Cerebellar nuclear complex (tissue), 1 donor: ENCODE measurements at places on chromosomes 12 and 14.

GRCh38 chr12:1956716-1957115, 38.3 kb upstream of the CACNA2D4 start:
- DNase-seq: no peak

DNA sequence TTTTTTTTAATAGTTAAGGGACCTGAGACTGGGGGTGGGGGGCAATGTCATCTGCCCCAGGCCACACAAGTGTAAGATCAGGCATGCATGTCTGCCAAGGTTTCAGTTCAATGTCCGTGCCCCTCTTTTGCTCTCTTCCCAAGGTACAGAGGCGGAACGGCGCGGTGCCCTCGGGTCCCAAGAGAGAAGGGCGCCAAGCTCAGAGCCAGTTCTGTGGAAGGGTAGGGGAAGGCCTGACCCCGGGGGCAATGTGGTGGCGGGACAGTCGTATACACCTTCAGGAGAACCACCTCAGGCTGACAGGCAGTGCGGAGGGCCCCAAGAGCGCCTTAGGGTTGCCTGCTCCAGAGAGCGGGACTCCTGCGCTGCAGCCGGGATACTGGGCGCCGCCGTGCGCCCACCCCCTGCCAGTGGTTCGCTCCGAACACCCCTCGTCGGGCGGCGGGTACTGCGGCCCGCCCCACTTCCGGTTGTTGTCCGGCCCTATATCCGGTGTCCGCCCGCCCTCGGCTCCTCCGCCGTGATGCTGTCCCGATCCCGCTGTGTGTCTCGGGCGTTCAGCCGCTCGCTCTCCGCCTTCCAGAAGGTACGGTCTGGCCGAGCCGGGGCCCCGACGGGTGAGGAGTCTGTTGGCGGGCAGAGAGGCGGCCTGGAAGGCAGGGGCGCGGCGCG, at the start of gene DLST:
TSS of gene DLST (plus strand) at position 486 of the 672 bp plus-strand sequence. CDS start at position 524, 38 bp downstream.
- DNase-seq: no peak

DNA sequence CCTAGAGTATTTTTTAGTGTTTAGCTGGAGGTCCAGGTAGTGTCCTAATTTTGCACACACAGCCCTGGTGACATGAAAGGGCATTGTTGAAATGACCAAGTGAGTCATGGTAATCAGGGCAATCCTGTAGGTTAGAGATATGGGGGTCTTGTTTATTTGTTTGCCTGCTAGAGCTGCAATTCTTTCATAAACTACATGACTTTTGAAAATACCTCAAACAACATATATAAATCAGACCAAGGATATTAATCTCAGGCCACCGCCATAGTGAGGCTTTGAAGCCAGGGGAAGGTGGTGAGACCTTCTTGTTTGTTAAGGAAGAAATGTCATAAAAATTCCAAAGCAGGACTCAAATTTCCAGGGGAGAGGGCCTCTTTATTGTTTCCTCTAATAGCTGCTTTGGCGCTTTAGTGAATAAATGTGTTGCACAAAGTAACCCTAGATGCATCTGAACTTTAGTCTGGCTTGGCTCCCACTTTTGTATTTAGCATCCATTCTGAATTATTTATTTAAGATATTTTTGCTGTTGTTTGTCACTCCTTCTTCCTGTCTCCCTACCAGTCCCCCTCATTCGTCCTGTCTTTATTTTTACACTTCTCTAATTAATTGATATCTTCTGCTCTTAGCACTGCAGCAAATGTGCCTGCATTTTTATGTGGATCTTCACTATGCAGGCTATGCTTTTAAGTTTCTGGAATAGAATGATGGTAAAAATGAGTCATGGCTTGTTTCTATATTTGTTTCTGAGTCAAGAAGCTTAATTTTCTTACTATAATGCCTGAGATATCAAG, 430.3 kb downstream of the RAD51B start:
- DNase-seq: no peak

GRCh38 chr12:70831543-70831942, 89.0 kb downstream of the PTPRR start:
- peak; percentile 77 for DNase-seq

DNA sequence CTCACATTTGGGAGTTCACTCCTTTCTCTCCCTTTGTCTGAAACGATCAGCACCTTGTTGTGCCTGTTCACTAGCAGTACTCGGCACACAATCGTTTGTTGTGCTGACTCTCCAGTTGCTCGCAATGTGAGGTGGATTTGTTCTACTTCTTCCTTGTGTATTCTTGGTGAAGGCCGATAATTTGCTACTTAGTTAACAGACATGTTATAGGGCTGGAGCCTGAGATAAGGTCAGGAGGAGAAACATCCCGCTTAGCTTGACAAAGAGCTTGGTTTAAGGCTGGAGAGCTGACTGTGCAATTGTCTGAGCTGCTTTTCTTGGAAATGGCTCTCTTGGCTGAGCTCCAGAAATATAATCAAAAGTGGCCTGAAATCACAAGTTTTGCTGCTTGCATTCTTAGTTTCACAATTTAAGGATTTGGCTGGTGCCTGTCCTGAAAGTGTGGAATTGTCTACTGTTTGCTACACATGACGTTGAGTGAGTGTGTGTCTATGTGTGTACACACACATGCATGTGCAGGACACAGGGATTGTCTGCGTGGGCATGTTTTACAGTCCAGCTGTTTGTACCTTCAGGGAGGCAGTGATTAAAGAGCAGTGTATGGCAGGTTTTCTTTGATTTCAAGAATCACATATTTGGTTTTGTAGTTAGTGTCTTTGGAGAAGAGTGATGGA, 77.7 kb downstream of the ARF6 start:
- DNase-seq: no peak

GRCh38 chr12:73225371-73225937, 953.3 kb downstream of the TRHDE start:
- no peak for DNase-seq

GRCh38 chr14:90388437-90388836, 8.4 kb upstream of the CALM1 start:
- no peak for DNase-seq

- no peak for DNase-seq
These were observed 86.6 kb downstream of the FOXN3 start for GRCh38 chr14:89330236-89331002.

GRCh38 chr12:42508913-42509460, 80.6 kb downstream of the PRICKLE1 start:
- DNase-seq: no peak

GRCh38 chr12:3630111-3630510, 122.8 kb downstream of the CRACR2A start:
- DNase-seq: no peak

DNA sequence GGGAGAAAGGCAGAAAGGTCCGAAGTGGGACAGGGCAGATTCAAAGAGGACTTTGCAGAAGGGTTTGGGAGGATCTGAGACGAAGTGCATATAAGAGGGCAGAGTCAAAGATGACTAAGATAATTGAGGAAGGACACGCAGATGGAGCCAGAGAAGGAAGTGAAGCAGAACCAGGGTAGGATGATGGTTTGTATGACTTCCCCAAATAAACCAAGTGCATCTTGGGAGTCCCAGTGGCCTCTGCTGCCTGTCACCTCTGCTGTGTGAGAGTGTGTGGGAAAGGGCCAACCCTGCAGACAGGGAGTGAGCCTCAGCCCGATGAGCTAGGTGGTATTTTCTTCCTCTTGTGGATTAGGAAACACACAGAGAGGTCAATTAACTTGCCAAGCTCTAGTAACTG, 36.8 kb downstream of the FLVCR2 start:
- no peak for DNase-seq

DNA sequence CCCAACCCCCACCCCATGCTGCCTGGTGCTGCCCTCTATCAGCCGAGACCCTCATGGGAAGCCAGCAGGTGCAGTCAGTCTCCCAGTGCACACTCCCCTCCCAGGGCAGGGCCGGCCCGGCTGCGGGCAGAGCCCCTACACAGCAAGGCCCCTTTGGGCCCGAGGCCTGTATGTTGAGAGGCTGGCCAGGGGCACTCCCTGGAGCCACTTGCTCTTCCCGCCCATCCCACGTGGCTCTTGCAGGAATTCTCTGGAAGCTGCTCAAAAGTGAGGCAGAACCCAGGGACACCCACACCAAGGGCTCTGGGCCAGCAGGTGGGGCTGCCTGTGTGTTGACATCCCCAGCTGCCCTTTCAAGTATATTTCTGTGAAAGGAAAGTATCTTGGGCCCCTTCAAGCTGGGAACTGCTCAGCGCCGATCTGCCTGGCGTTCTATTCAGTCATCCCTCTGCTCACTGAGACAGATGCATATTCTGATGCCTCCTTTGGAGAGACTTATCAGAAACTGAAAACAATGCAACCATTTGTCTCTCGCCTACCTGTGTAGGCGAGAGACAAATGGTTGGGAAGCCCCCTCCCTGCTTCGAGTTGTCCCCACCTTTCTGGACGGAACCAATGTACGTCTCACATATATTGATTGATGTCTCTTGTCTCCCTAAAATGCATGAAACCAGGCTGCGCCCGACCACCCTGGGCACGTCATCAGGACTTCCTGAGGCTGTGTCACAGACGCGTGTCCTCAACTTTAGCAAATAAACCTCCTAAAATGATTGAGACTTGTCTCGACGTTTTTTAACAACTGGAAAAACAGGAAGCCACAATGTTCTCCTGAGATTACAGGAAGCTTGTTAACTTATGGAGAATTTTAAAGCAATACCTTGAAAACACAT, 6.0 kb downstream of the GPR132 start:
- no peak for DNase-seq

DNA sequence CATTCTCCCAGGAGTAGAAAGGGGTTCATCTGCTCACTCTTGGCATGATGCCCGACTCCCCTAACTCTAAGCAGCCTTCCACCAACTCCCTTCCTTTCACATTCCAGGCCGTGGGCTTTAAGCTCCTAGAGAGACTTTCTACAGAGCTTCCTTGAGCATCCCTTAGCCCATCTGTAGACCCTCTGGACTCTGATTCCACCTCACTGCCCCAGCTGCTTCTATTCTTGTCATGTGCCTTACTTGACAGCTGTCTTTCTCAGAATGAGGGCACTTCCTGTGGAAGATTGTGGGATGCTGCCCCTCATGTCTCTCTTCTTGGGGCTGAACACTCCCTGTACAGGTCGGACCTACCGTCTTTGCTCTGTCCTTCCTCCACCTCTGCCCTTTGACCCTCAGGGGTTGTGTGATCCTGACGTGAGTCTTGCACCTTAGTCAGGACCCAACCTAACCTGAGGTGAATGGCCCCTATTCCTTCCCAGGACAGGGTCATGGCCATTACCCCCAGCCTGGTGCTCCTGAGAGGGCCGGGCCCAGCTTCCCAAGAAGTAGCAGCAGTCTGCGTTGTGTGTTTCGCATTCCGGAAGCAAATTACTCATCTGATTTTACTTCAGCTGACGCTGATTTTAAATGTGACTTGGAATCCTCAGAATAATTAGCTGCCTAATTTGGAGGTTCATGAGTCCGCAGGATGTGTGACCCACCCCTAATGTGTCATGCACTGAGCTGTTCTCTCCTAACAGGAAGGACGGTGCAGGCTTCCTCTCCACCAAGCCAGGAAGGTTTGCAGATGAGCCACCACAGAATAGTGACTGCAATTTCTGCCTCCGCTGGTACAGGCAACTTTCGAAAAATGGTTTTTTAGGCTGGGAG, 2.7 kb upstream of the GALNT6 start:
- no peak for DNase-seq

DNA sequence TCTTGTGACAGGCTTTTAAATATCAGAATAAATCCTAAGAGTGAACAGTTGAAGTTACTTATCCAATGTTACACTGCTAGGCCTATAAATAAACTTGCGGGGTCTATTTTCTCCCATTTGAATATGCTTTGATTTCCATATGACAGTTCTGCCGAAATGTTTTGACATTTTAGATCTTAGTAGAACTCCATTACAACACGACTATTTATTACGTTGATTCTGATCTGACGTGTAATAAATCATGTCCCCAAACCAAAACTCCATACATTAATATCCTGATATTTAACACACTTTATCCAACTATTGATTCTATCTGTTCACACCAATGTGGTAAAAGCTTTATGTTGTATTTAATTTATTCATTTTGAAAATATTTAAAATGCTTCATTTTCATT, 16.1 kb upstream of the NEMF start:
- DNase-seq: no peak

DNA sequence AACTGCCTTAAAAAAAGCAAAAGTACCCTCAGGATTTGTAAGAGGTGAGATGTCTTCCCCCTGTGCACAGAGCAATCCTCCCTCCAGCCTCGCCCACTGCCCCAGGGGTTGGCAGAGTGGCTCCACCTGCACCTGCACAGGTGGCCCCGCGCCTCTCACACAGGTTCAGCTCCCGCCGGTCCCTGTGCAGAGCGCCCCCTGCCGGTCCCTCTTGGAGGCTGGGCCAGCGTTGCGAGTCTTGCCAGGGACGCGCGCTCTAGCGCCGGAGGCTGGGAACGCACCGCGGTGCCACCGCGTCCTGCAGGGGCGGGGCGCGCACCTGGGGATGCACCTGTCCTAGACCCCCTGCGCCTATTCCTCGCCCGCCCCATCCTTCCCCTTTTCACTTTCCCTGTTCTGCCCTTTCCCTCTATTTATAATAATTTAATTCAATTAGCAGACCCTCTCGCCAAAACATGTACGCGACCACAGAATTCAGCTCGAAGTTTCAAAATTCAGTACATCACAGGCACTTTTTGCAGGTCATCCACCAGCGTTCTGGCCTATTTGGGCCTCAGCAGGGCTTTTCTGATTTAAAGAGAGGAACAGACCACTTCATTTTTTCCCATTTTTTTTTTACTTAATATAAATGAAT, 618.6 kb downstream of the AACS start:
- no peak for DNase-seq
